Kidney capillary endothelial cell (primary cell): ENCODE measurements at places on chromosomes 6 and 20.

DNA sequence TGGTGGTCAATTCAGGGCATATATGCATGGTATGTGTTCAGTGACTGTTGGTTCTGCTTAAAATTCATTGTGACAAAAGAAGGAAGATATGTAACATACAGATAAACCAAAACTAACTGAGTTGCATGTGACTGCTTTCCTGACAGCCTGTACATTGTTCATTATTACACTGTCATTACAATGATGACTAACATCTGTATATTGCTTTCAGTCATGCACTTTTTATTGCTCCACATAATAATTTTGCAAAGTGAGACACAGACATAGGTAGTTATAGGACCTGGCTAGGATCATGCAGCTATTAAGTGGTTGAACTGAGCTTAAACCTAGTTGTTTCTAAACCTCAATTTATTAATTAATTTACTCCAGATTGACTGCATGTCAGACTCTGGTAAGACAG lies 703.2 kb downstream of the HDGFL1 start:
- no peak for DNase-seq

GRCh38 chr6:7245668-7246393 lies 67.2 kb downstream of the SSR1 start:
- no peak for DNase-seq

GRCh38 chr6:27143474-27144026 lies 104.0 kb upstream of the PRSS16 start:
- DNase-seq = no peak

DNA sequence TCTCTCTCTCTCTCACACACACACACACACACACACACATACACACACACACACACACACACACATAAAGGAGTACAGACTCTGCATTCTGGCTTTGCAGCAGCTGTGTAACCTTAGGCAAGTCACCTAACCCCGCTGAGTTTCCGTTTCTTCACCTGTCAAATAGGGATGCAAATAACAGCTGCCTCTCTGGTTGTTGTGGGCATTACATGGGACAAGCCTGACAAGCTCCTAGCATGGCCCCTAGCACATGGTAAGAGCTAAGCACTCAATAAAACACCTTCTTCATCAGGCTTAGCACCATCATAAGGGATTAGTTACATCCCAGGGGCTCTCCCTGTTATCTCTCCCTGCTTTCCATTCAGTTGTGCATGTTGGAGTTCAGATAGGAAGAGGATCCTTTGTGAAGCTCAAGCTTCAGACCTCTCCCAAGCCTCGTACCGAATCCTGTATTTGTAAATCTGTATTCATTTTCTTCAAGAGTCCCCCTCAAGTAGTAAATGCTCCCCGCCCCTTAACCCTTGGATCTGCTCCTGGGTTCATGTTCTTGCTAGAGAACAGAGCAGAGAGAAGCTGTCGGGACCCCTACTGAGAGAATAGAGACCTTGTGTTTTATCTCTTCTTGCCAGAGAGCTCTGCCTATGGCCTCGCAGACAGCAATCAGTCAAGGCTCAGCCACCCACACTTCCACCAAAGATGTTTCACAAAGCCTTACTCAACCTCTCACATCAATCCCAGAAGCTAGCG lies 2.2 kb downstream of the SLC13A3 start:
- no peak for DNase-seq

DNA sequence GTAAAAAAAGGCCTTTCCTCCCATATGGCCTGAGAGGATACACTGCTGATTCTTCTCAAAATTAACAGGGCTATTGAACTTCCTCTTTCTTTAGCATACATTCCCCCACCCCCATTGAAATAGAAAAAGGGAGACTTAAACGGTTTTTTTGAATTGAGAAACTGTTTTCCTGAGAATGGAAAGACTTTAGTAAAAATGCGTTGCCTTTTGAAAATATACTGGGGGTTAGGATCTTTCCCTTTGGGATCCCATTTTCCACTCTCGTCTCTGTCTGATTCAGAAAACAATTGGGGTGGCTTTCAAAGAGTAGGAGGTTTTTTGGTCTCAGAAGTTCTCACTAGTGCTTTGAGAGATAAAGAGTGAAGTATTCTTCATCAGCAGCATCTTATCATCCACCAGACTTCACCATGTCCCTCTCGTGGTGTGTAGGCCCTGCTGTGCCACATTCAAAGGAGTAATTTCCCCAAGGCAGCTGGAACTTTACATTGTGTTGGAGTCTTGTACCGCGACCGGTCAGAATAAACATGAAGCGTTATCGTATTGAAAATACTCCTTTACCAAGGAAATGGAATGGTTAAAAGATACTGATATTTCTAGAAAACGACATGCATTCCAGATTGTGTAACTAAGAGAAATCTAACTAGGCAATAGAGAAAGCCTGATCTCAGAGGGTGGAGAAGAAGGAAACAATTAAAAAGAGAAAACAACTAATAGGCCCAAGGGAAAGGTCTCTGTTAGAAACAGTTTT lies 10.6 kb downstream of the MYB start:
- no peak for DNase-seq

DNA sequence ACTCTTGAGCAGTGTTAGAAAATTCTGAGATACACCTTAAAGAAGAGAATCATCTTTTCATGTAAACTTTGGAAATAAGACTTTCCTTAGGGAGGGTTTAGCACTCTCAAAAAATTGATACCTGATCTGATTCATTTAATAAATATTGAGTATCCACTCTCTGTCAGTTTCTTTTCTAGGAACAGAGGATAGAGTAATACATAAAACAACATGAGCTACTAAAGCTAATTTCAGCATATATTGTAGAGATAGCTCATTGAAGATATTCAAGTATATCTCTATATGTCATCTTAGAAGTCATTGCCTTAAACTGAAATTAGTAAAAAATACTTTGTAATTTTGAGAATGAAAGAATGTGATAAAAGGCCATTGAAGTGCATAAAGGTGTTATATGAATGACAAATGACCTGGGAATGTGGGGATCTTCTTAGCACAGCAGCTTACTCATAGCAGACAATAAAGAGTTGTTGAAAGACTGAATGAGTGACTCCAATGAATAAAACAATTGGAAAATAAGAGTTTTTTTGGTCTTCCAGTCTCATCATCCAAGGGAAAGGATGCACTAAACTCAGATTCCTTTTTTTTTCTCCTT lies 29.2 kb downstream of the RHAG start:
- no peak for DNase-seq

GRCh38 chr6:62519574-62519973 lies 233.5 kb upstream of the KHDRBS2 start:
- DNase-seq = no peak

- no peak for DNase-seq
Measured at GRCh38 chr6:34340906-34341480, 51.5 kb downstream of the NUDT3 start.

- no peak for DNase-seq
Measured at GRCh38 chr6:48134246-48134645, 23.2 kb upstream of the PTCHD4 start.

GRCh38 chr6:106102967-106103727 lies 17.0 kb downstream of the PRDM1 start:
- no peak for DNase-seq

- DNase-seq = no peak
Measured at GRCh38 chr20:36862857-36863668, 12.9 kb upstream of the TLDC2 start.

GRCh38 chr6:20589266-20589665 lies 55.0 kb downstream of the CDKAL1 start:
- no peak for DNase-seq

DNA sequence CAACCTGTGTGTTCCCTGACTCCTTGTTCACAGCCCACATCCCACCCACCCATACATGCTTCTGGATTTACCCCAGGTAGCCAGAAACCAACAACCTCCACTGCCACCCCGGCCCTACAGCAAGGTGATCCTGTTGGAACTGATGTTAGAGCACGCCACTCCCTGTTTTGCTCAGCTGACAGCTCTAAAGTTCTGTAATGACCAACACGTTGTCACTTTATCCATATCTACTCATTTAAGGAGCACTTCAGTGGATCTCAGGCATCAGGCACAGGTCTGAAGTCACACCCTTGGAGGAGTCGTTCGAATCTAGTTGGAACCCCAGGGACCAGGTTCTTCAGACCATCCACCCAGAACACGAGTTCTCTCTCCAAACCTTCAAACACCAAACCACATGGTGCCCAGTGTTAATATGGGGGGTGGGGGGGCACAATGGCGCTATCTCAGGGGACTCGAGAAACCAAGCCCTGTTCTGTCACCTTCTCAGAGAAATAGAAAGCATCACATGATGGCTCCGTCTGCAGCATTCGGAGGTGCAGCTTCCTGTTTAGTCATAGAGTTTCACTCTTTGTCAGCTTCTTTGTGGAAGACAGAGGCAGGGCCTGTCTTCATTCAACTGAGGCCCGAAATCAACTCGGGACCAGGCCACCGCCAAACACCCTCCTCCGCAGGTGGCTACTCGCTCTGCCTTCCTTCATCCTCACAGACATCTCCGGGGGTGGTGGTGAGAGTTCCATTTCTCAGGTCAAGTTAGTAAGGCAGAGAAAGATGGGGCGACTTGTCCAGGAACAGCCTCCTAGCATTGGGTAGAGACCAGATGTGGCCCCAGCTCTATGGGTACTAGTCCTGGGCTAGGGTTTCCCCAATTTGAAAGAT lies 142.2 kb downstream of the NFATC2 start:
- no peak for DNase-seq

DNA sequence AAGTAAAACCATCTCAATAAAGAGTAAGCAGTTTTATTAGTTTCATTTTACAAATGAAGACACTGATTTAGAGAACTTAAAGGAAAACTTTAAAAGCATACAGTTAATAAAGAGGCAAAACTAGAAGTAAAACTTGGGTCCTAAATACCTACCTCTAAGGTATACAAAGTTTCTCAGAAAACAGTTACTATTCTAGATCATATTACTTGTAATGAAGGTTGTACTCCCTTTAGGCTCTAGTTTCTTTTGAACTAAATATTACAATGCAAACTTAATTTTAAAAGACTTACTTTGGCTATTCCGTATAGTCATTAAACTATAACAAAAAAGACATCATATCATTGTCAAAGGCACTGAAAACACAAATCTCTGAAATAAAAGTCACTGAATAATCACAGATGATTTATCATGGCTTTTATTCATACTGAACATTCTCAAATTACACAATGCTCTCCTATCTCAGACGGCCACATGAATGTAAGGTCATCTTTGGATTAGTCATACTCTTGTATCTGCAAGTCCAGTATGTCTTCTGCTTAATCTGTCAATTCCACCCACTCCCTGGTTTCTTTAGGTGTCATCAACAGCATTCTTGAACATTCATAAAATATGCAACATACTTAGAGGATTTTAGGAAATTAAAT lies 361.6 kb upstream of the RUNX2 start:
- DNase-seq = peak; percentile 21

- DNase-seq = no peak
Measured at GRCh38 chr6:119858901-119859300, 509.3 kb upstream of the MAN1A1 start.
